ENCODE measurements at places on chromosomes 3 and 15.

DNA sequence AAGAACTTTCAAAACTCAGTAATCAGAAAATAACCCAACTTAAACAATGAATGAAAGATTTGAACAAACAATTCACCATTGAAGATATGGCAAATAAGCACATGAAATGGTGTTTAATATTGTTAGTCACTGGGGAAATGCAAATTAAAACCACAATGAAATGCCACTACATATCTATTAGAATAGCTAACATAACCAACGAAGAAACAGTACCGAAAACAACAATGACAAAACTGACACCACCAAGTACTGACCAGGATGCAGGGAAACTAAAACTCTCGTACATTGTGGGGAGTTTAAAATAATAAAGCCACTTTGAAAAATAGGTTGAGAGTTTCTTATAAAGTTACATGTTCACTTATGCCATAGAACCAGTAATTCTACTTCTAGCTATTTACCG, 69.1 kb downstream of the KBTBD8 start:
- no peak for DNase-seq

GRCh38 chr15:31047437-31047836, 54.1 kb downstream of the TRPM1 start:
- no peak for DNase-seq

- DNase-seq: no peak
Measured at GRCh38 chr3:32395496-32395895, 3.8 kb downstream of the CMTM7 start.

DNA sequence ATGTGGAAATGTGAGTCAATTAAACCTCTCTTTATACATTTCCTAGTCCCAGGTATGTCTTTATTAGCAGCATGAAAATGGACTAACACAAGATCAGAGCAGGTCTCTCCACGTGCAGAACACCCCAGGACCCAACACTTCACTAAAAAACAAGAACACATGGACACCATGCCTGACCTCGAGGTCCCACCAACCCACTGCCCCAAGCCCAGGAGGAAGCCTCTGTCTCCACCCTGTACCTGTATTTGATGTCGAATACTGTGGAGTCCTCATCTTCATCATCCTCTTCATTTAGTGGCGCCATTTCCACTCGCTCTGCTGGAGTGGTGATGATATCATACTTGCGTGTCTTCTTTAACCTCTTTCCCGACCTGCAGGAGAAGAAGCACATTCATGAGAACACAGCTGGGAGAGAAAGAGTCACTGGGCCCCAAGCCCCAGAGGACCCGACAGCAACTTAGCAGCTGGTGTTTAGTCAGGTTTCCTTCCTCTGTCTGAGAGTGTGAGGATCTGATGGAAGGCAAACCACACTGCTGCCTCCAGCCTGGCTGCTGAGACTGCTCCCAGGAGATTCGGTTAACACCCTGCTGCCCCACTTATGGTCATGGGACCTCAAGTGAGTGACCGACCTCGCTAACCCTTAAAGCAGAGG, 25.5 kb downstream of the FAM174B start:
- no peak for DNase-seq

DNA sequence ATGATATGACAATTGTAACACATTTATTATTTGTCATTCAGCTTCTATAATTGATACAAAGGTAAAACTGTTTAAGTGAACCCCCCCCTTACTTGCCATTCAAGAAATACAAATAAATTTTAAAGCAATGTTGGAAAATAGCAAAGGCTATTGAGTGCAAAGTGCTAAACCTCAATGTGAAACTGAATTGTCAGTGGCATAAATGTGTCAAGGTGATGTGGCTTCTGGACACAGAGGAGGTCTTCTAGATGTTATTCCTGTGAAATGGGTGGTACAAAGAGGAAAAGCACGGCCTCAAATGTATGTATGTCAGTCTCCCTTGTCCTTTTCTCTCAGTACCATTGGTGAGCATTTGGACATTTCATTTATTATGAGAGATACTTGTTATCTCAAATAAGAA, 149.4 kb downstream of the MCTP2 start:
- DNase-seq: no peak

DNA sequence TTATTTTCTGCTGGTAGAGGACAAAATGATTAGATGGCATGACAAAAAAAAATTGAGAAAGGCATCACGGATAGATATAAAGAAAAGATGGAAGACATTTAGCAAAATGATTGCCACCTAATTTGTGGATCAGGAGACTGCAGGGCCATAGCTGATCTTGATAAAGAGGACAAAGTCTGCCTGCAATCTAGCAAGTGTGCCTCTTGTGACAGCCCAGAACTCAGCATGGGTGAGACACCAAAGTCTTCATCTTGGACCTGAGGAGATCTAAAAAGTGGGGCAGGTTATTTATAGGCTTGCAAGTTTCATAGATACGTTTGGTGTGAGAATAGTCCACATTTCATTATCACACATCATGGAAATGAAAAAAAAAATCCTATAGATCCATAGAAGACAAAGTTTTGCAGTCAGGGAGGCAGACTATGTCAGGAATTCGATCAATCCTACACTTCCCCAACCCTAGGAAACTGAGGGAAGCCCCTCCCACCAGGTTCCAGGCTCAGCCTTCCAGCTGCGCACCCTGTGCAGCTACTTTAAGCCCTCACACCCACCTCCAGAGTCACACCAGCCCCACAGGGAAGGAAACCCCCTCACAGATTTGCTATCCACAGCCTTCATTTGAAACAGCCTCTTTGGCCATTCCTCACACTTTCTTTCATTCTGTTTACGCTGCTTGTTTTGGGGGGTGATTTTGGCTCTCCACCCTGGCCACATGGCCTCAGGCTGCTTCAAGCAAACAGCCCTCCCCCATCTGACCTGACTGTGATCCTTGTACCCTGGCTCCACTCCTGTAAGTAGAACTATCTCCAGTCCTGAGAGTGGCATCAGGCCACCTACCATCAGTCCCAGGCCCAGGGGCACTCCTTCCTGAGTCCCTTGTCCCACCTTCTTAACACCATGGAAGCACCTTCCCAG, 28.1 kb upstream of the KLHL6 start:
- no peak for DNase-seq

GRCh38 chr3:3783210-3783609, 16.0 kb upstream of the LRRN1 start:
- no peak for DNase-seq

- no peak for DNase-seq
Measured at GRCh38 chr3:150764566-150764965, 1.6 kb upstream of the SIAH2 start.

- no peak for DNase-seq
Measured at GRCh38 chr15:50149090-50149489, 30.1 kb upstream of the ATP8B4 start.

- no peak for DNase-seq
Measured at GRCh38 chr15:63329567-63330350, 51.9 kb downstream of the CA12 start.

- peak; percentile 27 for DNase-seq
Measured at GRCh38 chr3:189144645-189145044, 27.1 kb upstream of the TPRG1 start.

DNA sequence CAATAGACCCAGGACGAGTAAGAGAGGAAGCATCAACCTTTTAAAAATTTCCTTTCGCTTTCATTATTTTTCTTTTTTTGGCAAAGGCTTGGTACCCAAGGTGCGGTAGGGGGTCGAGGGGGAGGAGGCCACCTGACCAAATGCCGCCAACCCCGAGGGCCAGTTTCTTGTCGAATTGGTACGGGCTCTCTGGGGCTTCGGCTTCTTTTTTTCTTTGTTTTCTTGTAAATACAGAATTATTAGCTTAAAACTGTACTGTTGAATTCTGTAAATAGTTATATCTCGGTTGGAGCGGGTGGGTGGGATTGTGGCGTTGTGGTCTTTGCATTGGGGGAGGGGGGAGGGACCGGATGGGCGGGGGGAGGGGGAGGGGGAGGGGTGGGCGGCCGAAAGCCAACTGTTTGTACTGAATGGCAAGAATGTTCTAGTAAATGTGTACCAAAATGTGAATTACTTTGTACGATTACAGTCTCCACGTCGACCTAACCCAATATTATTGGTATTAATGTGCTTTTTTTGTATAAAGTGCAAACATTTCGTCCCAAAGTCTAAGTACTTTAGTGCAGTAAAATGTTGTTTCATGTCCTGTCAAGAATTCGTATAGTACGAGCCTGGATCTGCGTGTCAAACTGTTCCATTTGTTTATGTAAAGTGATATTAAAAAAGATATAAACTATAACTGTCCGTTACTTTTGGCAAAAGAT, 4.7 kb downstream of the ZIC1 start:
- DNase-seq: no peak

GRCh38 chr3:30934208-30934550, 39.7 kb upstream of the GADL1 start:
- DNase-seq: peak; percentile 41

- DNase-seq: no peak
Measured at GRCh38 chr3:158994386-158994785, 192.5 kb downstream of the MFSD1 start.

DNA sequence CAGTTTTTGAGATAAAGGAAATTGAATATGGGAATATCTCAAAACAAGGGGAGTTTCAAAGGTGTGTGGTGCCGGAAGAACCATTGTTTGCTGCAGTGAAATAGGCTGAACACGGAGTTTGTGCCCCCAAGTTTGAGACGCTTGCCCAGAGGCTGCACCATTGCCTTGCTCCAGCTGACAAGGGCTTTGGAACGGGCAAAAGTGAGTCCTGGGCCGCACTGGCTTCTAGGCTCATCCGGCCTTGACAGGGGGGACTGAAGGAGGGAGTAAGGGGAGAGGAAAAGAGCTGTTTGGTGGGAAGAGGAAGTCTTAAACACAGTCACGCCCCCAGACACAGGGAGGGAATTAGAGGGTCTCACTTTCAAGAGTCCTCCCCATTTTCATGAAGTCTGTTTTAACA, 269.9 kb downstream of the FAM43A start:
- no peak for DNase-seq

DNA sequence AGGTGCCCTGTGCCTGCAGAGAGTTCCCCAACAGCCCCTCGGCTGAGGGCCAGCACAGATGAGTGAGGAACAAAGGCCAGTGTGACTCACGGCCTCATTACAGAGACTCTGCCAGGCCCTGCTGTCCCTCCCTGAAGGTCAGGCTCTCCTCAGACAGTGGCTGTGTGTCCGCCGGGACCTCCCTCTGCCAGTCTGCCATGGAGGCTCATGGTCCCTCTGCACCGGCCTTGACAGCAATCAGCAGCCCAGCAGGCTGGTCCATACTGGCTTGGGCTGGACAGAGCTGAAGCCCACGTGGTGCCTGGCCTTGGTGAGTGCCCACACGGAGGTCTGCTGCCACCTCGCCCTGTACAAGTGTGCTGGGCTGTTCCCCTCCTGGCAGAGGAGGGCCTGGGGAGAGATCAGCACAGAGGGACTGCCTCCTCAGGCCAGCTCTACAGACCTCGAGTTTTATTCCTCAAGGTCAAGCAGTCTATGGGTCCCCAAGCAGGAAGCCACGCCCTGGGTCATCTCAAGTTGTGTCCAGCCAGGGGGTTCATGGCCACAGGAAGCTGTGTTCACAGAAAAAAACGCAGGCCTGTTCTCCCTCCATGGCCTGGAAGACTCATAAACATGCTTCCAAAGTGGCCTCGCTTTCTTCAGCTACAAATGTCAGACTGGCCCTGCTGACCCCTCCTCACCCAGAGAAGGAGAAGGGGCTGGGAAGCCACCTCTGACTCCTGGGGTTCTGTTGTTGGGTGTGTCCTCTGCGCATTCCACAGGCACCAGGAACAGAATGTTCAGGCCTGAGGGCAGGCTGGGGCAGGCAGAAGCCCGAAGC, 27.0 kb downstream of the SLC41A3 start:
- no peak for DNase-seq

GRCh38 chr15:49225572-49226281, 55.7 kb downstream of the GALK2 start:
- no peak for DNase-seq

DNA sequence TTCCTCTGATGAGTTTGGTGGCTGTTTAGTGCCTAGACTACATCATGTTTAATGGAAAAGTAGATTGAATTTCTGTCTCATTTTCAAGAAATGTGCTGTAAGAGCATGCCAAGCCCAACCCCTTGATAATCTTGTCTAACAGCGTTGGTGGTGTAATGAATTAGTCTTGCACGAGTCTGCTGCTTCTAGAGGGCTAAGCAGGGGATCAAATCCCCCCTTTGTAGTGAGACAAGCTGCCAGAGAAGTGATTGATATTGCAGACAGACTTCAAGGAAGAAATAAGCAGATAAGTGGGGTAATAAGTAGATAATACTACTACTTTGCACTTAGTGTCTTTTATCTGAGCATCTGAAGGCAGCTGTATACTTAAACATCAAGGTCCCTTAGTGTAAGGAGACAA, 141.4 kb downstream of the TP63 start:
- DNase-seq: no peak

DNA sequence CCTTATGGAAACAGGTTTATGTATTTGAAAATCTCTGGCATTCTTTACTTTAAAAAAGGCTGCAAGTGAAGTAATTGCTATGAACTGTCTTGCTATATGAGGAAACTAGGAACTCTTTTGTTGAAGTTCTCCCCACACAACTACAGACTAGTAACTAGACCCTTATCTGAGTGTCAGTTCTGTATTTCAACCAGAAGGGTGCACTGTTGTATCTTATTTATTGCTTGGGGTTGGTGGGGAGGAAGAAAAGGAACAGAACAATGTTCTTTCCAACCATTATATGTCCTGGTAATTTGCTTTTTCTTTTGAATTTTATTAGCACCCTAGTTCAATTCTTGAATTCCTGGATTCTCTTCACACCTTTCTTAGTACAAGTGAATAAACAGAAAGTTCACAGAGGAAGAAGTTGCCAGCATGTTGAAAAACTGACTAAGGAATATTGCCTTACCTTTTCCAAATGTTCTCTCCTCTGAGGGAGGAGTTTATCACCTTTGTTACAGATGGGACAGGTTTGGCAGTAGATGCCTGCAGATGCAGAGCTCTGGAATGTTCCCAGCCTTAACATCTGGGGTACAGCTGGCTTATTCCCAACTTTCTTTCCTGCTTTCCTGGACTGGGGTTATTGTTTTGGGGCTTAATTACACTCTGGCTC, 162.4 kb upstream of the CFAP20DC start:
- DNase-seq: peak; percentile 7

- no peak for DNase-seq
Measured at GRCh38 chr3:56075089-56075488, 393.2 kb downstream of the ERC2 start.

All from HL-60 (cell line).